ENCODE measurements at places on chromosomes 2 and 18.

- DNase-seq = no peak
Observed at GRCh38 chr18:13580991-13581390, 145.4 kb downstream of the FAM210A start.

GRCh38 chr18:70232261-70232660 lies 26.8 kb upstream of the RTTN start:
- no peak for DNase-seq

- no peak for DNase-seq
Observed at GRCh38 chr2:47264143-47264542, 109.0 kb upstream of the STPG4 start.

- no peak for DNase-seq
Observed at GRCh38 chr2:109456776-109457175, 157.0 kb downstream of the SEPTIN10 start.

DNA sequence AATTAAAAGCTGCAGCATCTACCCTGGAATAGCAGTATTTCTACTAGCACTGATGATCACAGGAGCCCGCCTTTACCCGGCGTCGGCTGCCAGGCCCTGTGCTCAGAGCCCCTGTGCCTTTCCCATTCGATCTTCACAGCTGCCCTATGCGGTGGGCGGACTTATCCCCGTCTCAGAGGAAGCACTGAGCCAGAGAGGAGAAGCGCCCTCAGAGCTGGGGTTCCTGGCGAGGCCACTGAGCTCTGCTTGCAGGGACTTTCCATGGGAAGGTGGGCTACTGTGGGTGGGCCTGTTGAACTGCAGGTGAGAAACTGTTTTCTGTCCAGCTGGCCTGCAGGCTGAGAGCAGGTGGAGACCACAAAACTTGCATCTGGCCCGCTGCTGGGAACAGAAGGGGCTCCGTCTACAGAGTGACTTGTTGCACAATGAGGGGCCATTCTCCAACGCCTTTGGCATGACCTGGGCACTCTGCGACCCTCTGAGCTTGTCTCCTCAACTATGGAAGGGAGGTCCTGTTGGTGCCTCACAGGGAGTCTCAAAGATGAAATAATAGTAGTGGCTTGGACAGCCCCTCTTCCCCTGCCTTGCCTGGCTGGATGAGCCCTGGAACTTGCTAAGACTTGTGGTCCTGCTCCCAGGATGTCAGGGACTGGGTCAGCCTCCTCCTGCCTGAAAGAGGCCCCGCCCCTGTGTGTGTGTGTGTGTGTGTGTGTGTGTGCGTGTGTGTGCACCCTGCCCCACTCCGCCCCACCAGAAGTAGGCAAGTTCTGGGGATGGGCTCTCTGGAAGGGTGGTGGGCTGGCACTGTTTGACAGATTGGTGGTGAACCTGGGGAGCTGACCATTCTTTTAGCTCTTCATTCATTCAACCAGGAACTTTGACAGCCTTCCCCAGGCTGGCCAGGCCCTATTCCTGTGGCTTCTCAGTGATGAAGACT lies 32.7 kb downstream of the GLI2 start:
- DNase-seq = no peak

DNA sequence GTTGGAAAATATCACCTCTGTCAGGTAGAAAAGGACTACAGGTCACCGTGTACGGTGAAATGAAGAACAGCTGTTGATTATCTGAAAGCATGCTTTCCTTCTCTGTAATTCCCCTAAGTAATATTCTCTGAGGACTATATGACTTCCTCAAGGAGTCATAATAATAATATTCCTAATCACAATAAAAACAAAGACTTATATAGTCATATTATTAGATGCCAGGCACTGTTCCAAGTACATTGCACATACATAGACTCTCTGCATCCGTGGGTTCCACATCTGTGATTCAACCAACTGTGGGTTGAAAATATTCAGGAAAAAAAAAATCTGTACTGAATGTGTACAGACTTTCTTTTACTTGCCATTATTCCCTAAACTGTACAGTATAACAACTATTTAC lies 512.4 kb upstream of the ID2 start:
- no peak for DNase-seq

- no peak for DNase-seq
Observed at GRCh38 chr18:2148823-2149222, 422.5 kb downstream of the METTL4 start.

- no peak for DNase-seq
Observed at GRCh38 chr18:10736984-10737383, 211.2 kb downstream of the NAPG start.

DNA sequence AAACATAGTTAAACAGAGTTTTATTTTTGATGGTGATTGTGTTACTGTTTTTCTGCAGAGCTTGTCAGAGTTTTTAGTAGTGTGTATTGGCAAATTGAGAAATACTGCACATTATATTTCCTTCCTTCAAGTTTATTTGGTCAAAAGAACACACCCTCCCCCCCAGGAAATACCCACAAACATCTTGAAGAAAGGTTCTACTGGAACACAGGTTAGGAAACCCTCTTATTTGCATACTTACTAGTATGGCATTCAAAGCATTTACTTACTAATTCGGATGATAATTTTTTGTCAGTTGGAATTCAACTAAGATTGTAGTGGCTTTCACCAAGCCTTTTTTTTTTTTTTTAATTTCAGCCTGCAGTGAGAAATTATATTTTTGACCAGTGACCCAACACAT lies 9.1 kb downstream of the CAB39 start:
- DNase-seq = no peak

DNA sequence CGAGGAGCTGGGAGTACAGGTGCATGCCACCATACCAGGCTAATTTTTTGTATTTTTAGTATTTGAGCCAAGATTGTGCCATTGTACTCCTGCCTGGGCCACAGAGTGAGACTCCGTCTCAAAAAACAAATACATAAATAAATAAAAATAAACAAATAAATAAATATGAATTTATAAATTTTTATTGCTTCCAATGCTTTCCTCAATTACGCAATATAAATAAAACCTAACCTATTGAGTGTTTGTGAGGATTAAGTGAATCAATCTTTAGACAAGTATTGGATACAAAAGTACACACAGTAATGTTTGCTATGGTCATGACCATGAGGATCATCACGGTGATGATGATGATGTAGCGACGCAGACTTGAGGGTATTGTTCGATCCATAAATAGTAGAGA lies 257.4 kb downstream of the ASXL3 start:
- no peak for DNase-seq

- DNase-seq = no peak
Observed at GRCh38 chr2:156470975-156471583, 34.9 kb downstream of the GPD2 start.

DNA sequence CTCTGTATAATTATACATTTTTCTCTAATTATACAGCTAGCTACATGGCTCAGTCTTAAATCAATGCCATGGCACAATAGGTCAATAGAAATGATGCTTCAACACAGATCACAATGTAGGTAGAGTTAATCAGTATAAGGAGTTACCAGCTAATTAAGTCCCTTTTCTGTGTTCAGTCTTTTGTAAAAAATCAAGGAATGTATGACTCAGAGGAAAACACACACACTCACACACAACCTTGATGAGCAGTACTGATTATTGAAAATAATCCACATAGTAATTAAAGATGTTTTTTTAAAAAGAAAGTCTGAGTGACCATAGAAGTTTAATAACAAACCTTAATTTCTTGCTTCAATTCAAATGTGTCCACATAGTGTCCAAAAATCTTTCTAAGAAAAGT lies 691.3 kb downstream of the LRP1B start:
- no peak for DNase-seq

DNA sequence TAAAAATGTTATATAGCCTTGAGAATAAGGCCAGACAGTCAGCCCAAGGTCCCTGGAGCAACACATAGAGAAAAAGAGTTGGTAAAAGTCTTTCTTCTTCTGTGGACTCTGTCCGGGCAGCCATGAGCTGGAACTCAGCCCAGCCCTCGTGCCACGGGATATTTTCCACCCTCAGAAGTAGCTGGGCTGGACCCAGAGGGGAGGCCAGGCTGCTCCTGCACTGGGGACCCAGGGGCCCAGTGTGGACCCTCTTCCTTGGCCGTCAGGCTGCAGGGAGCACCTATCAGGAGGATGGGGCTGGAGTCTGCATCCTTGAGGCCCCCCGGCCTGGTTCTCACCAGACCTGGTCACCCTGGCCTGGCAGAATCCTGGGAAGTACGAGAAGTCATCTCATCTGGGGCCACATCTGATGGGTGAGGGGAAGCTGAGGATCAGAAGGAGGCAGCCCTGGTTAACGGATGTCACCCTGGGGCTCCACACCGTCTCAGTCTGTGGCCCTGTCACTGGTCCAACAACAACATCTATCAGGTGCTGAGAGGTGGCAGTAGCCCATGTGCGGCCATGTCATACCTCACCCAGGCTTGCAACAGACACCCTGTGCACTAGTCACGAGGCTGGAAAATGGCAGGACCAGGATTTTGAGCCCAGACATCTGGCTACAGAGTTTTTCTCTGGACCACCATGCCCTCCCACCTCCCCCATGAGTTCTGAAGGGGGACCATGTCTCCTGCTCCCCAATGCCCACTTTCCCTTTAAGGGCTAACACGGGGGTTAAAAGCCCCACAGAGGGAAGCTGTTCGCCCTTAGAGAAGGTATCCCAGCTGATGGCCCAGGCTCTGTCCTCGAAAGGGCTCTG lies 33.0 kb downstream of the SDC1 start:
- no peak for DNase-seq

GRCh38 chr2:120029672-120030640 lies 17.1 kb downstream of the EPB41L5 start:
- DNase-seq = no peak

- no peak for DNase-seq
Observed at GRCh38 chr2:8609357-8609811, 72.5 kb upstream of the ID2 start.

DNA sequence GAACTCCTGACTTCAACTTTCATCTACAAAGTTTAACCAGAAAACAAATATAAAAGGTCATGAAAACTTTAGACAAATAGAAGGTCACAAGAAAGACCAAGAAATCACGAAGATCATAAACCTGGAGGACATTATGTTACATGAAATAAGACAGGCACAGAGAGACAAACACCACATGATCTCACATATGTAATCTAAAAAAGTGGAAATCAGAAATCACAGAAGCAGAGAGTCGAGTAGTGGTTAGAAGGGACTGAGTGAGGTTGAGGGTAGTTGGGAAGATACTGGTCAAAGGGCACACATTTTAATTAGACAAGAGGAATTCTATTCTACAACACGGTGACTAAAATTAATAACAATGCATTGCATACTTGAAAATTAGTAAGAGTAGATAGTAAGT lies 1.4 kb downstream of the GCFC2 start:
- DNase-seq = no peak

- no peak for DNase-seq
Observed at GRCh38 chr2:239905884-239906654, 119.1 kb downstream of the NDUFA10 start.

DNA sequence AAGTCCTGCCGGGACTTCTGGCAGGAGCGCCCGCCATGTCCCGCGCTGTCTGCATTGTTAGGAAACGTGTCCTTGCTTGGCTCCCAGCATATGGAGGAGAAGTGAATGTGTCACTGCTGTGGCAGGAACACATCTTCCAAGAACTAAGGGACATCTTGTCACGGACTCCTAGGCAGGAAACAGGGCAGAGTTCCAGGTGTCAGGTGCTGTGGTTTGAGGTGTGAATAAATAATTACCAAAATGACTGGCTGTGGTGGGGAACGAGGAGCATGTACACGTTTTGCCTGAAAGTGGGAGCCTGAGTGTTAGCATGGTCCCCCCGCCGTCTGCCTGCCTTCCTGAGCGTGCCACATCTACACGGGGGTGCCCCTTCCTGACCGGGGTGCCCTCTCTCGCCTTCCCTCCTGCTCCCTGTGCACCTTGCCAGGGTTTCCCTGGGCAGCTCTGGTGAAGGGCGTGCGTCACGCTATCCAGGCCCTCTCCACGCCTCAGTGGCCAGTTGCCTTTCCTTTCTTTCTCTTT lies 237.5 kb downstream of the LDLRAD4 start:
- no peak for DNase-seq

DNA sequence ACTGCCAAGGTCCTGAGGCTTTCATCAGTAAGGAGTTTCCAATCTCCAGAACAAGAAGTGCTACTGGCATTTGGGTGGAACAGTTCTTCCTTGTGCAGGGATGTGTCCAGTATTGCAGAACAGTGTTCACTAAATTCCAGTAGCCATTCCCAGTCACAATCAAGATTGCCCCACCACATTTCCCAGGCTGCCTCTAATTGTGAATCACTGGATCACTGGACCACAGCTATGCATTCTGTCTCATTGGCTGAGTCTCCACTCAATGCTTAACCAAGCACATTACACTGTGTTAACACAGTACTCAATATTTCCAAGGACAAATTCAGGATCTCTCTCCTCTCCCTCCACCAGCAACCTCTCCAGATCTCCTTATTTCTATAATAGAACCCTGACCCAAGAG lies 160.2 kb upstream of the CCDC150 start:
- no peak for DNase-seq

DNA sequence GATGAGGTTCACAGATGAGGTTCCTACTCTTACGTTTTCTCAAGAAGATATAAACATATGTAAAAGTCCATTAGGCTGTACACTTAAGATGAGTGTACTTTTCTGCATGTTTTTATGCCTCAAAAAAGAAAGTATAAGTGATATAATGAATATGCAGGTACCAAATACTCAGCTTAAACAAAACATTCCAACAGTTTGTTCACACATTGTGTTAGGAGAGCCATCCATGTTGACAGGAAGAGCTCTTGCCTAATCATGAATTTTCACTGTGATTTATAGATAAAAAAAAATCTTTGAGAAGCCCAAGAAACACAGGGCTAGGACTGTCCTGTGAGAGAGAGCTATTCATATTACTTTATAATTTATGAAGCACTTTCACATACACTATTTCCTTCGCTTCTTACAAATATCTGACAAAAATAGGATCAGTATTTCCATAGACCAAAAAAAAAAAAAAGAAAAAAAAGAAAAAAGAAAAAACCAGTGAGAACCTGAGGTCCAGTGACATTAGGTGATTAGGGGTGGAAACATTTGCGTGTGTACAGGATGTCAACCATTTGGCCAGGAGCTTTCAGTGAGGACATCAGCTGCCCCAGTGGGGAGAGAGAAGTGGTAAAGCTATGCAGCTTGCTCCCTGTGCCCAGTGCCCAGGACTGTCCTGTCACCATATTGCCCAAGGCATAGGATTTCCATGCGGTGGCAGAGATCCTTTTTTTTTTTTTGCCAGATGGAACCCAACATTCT lies 38.7 kb downstream of the BUB1 start:
- no peak for DNase-seq

GRCh38 chr2:123086613-123087385 lies 938.3 kb upstream of the CNTNAP5 start:
- DNase-seq = no peak
